ENCODE measurements at places on chromosomes 7 and 10.

- DNase-seq: no peak
Observed at GRCh38 chr10:91513598-91514424, 103.7 kb downstream of the HECTD2 start.

GRCh38 chr10:114716811-114717404 lies 58.8 kb upstream of the ABLIM1 start:
- no peak for DNase-seq

DNA sequence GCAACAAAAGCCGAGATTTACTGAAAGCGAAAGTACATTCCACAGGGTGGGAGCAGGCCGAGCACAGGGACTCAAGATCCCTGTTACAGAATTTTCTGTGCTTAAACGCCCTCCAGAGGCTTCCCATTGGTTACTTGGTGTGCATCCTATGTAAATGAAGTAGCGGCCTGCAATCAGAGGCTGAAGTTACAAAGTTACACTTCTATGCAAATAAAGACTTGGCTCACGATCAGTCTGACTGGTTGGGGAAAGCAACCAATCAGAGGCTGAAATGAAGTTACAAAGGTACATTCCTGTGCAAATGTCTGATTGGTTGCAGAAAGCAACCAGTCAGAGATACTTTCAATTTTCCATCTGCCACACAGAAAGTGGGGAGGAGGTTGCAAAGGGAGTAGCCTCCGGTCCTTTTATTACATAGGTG lies 4.1 kb downstream of the ACBD7 start:
- DNase-seq: peak; percentile 98

DNA sequence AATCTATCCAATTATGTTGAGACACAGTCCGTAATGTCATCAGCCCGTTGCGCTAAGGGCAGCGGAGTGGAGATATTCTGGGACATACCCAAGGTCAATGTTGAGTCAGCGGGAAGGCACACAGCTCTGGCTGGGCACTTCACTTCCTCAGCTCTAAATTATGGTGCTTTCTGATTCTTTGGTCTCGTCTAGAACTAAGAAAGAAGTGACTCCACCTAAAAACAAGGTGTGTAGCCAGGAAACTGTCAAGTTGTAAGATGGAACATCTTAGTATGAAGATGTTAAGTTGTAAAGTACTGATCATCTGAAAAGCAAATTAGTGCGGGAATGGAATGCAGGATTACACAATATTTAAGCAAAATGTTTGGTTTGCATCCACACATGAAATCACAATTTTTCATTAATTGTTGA lies 43.1 kb downstream of the BAIAP2L1 start:
- DNase-seq: peak; percentile 57

DNA sequence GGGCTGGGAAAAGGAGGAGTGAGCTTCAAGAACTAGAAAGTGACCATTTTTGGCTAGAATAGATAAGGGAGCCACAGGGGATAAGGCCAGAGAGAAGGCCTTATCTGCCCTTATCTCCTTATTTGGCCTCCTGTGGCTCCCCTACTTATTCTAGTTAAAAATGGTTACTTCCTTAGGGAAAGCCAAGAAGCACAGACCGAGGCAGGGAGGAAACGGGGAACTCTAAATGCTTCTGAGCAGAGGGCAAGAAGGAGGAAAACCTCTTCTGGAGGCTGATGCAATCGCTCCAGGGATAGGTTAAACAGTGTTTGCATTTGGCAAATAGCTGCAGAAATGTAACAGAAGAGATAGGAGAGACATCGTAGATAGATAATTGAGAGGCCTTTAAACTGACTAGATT lies 18.6 kb downstream of the NRP1 start:
- DNase-seq: no peak

DNA sequence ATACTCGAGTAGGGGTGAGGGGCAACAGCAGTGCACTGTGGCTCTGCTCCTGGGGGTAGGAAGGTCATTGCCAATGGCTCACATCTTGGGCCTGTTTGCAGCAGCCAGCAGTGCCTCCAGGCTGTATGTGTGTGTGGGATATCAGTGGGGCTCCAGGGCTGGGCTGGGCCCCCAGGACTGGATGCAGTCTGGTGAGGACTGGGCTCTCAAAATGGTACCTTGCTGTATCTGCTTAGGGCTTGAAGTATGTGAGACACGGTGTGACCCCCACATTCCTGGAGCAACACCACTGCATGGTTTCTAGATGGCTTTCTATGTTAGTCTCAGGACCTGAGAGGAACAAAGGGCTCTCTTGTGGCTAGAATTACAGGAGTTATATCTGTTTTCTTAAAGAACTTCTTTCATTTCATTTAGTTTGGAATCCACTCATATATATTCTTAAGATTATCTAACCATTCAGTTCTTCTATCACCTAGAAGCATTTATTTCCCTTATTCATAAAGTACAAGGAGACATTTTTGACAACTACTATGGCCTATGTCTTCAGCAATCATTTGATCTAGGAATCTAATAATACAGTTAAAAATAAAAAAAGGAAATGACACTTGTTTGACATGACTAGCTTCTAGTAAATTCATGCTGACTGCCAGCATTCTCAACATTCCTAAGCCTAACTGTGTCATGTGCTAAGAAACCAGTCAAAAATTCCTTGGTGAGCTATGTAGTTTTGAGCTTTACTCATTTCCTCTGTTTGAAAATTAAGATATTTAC lies 443.2 kb upstream of the SEMA3A start:
- peak; percentile 93 for DNase-seq

- peak; percentile 70 for DNase-seq
Observed at GRCh38 chr7:137930581-137930980, 71.3 kb downstream of the CREB3L2 start.

GRCh38 chr7:29765490-29765889 lies 40.8 kb upstream of the WIPF3 start:
- no peak for DNase-seq

GRCh38 chr7:127404286-127405072 lies 12.0 kb upstream of the ZNF800 start:
- DNase-seq: no peak

- peak; percentile 52 for DNase-seq
Observed at GRCh38 chr7:148623586-148624282, 33.2 kb downstream of the C7orf33 start.

DNA sequence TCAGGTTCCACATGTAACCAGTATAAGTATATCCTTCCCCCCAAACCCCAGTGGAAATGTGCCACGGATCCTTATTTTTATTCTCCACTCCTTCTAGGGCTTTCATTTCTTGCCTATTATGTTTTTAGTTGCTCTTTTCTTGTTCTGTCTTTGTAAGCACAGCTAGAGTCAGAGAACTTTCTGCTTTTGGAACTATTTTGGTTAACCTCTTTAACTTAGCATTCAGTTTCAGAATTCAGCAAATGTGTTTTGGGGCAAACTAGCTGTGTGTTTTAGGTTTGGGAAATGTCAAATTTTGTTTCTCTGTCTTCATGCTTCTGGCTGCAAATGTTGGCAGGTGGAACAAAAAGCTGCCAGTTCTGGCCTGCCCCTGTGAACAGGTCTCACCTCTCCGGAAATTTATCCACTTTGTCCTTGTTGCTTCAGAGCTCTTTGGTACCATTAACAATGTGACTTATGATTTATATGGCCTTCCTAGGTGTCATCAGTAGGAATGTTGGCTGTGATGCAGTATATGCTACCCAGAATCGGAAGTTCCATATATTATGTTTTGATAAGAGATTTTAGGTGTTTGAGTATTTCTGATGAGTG lies 156.1 kb downstream of the ADK start:
- no peak for DNase-seq

DNA sequence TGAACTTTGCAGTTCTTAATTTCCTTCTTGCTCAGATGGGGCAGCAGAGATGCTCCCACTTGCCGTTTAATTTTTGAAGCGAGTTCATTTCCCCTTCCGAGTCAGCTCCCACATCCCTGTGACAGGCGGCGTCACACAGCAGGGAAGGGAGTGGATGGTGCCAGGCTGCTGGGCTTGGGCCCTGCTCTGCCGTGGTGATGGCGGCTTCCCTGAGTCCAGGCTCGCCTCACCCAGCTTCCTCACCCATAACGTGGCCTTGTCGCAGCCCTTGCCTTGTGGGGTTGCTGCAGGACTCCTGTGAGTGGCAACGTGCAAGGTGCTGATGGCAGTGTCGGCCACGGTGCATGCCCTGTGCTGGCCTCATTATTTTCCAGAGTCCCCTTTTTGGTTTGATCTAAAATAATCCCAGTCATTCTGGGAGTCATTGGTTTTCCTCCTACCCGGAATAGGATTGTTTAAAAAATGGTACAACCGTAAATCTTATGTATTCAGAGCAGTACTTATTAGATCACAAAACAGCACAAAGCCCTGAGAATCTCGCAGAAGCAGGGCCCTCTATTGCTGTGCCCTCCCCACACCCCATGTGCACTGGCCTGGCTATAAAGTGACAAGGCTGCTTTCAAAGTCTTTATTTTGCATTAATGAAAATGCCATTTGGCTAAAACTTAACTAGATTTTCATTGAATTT lies 260.1 kb downstream of the WDR37 start:
- no peak for DNase-seq

GRCh38 chr7:153034791-153035190 lies 275.2 kb downstream of the ACTR3B start:
- DNase-seq: no peak

DNA sequence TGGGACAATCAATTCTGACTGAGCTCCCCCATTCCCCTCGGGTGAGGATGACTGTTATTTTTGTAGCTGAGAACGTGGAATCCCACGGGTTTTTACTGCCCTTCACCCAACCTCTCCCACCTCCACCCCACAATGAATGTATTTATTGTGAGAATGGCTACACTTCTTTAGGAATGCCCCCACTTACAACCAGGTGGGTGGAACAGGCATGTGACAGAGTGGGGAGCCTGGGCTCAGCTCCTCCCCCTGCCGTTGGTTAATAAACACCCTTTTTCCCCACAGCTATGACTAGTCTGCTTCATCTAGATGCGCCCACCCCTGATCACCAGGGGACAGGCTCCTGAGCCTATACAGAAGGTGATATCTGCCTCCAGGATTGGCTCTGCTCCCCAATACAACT lies 2.0 kb downstream of the MRPL43 start:
- peak; percentile 41 for DNase-seq

DNA sequence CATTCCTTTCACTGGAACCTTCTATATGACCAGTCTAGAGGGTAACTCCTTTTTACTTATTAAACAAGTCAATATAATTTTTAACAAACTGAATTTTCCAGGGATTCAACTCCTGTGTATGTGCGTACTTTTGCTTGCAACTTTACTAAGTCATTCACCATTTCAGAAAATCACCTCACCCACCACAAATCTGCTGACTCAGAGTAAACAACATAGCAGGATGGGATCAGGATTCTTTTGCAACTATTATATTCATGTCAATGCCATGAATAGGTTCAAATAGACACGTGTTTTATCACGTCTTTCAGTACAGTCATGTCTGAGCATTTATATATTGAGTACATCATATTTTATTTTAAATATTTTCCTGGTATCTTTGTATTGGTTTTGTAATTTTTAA lies 14.5 kb downstream of the CTTNBP2 start:
- peak; percentile 28 for DNase-seq

- no peak for DNase-seq
Observed at GRCh38 chr7:43843296-43843695, 26.0 kb downstream of the MRPS24 start.

DNA sequence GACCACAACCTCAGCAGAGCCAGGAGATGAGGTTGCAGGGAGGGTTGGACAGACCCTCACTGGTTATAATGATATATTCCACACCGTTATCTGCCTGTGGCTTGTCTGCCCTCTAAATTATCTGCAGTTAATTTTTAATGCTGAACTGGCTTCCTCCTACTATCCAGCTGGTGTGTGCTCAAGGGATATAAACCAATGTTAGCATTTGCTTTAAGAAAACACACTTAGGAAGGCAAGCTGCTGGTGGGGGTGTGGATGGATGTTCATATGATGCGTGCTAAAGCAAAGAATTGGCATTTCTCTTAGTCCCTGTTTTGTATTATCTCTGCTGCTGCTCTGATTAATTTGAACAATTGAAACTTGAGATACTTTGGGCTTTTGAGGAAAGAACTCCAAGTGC lies 132.2 kb upstream of the NPVF start:
- no peak for DNase-seq

GRCh38 chr10:38025283-38025682 lies 14.8 kb downstream of the ZNF33A start:
- no peak for DNase-seq

- DNase-seq: peak; percentile 71
Observed at GRCh38 chr7:144529269-144529926, 125.9 kb upstream of the NOBOX start.

DNA sequence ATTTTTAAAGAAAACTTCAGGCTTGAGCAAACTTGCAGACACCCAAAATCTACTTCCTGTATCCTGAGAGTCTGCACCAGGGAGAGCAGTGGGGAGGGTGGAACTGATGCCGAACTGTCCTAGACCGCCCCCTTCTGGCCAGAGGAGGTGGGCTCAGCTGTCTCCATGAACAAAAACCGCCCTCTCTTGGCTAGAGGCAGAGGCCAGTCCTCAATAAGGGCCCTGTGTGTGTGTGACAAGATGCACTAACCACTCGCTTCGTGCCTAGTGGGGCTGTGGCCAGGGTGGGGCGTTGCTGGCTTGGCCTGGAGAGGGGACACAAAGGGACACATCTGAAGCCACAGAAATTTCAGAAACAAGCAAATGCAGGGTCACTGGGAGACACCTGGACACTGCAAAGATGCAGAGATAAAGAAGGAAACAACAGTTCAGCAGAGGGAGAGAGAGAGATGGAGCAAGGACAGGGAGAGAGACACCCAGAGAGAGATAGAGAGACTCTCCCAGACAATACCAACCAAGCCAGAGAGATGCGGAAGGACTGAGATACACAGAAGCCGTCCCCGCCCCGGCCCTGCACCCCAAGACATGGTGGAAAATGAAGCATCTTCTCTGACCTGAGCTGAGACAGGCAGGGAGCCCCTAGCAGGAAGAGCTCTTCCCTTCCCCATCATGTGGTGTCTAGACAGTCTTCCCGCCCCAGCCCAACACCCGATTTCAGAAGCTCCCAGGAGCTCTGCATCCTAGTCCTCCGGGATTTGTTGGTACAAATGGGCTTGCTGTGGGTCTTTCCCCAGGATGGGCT lies 22.7 kb upstream of the FXYD4 start:
- peak; percentile 83 for DNase-seq

- DNase-seq: no peak
Observed at GRCh38 chr10:82251222-82251906, 376.4 kb downstream of the NRG3 start.

DNA sequence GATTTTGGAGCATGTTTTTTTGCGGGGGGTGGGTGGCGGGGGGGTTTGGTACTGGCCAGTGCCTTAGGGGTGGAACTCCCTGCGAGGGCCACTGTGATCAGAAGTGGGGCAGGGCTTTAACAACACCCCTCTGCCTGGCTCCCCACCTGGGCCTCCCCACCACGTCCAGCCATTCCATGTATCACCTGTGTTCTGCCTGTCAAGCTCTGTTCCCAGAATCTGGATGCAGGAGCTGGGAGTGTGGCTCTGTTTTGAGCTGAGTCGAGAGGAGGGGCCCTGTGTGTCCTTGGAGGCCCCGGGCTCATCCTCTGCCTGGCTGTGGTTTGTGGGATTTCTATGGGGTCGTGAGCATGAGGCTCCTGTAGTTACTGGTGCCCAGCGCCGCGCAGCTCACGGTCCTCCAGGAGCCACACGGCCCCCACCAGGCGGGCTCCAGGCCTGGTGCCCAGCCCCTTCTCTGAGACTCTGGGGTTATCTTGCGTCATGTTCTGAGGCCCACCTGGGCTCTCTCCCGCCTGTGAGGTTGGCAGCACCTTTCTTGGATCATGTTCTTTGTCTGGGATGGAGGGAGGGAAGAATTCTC lies 29.6 kb downstream of the PFKFB3 start:
- DNase-seq: no peak

- DNase-seq: peak; percentile 52
Observed at GRCh38 chr7:143345428-143345900, 17.0 kb downstream of the FAM131B start.

GRCh38 chr7:135616136-135616535 lies 46.2 kb upstream of the STMP1 start:
- no peak for DNase-seq

- no peak for DNase-seq
Observed at GRCh38 chr10:95300022-95300539, 9.3 kb upstream of the PDLIM1 start.
